ENCODE measurements at places on chromosomes 6 and 20. TPM values are rescaled to one million over a fixed set of nuclear protein-coding genes. Genes with fewer than 3 reads are reported as not detected.

KCNK5 gene
- 77.0 TPM for total RNA-seq

MCCD1 gene
- total RNA-seq: 3.5 TPM

POU3F2 gene
- total RNA-seq: not detected

HSPA1L gene
- total RNA-seq: 1.7 TPM

VSX1 gene
- 0.41 TPM for total RNA-seq

Data from kidney (tissue), 22 donors.